ENCODE measurements at places on chromosomes 11 and 22.

GRCh38 chr11:74265256-74265655 is 46.2 kb downstream of the P4HA3 start:
- DNase-seq, result no peak

- no peak for DNase-seq
Measured at GRCh38 chr22:24450610-24451009, 23.2 kb downstream of the ADORA2A start.

- no peak for DNase-seq
Measured at GRCh38 chr11:108599978-108600377, 6.4 kb upstream of the EXPH5 start.

DNA sequence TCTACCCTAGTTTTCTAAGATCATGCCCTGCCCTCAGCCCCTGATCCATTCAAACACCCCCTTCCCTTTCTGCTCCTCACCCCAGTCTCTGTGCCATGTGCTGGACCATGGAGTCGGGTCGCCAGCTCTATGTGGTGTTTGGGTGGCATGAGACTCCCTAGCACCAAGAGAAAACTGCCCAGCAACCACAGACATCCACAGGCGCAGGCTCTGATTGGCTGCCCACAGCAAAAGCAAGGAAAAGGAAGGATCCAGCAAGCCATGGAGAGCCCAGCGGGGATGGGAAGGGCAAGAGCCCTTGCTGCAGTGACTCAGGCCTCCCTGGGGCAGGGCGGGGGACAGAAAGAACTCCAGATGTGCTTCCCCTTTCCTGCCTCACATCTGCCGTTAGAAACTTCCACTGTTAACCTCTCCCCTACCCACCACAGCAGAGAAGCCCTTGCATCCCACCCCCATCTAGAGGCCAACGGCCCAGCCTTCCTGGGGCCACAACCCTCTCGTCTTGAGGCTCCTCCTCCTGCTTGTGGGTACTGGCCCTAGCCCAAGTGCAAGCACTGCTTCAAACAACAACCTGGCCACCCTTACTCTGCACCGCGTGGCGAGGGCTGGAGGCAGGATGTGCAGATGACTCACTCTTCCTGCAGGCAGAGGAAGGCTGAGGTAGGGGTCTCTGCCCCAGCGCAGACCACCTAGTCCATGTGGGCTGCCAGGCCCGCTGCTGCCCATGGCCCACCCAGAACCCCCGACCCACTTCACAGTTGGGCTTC is 9.7 kb upstream of the AHNAK start:
- peak; percentile 48 for DNase-seq

- no peak for DNase-seq
Measured at GRCh38 chr22:49770547-49771265, 57.0 kb downstream of the BRD1 start.

- DNase-seq, result no peak
Measured at GRCh38 chr11:18722293-18722637, 3.7 kb downstream of the IGSF22 start.

DNA sequence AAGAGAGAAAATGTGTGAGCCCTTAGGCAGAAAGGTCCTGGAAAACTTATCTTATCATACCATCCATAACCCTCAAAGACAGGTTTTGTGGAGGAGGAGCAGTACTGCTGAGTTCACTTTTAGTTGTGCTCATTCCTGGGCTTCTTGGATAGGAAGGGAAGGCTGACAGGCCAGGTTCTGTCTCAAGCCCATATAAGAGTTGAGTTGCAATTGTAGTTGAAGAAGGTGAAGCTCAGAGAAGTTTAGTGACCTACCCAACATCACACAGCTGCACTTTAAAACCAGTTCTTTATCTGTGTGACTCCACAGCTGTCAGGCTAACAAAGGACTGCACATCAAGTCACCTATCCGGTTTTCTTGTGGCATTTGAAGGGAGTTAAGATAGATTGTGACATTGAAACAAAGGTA is 13.0 kb downstream of the TEAD1 start:
- no peak for DNase-seq

- no peak for DNase-seq
Measured at GRCh38 chr11:8227156-8228152, 36.2 kb downstream of the LMO1 start.

- DNase-seq, result no peak
Measured at GRCh38 chr22:27111796-27112672, 454.6 kb downstream of the MIAT start.

DNA sequence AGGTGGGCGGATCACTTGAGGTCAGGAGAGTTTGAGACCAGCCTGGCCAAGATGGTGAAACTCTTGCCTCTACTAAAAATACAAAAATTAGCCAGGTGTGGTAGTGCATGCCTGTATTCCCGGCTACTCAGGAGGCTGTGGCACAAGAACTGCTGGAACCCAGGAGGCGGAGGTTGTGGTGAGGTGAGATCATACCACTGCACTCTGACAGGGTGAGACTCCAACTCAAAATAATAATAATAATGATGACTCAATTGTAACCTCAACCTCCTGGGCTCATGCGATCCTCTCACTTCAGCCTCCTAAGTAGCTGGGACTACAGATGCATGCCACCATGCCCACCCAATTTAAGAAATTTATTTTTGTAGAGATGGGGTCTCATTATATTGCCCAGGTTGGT is 15.6 kb upstream of the CHRNA10 start:
- no peak for DNase-seq

GRCh38 chr22:32325811-32326237 is 31.8 kb upstream of the RFPL3 start:
- DNase-seq, result no peak

GRCh38 chr22:43624144-43624998 is 187.7 kb downstream of the EFCAB6 start:
- DNase-seq, result no peak

GRCh38 chr22:23408321-23408720 is 171.8 kb downstream of the IGLL1 start:
- no peak for DNase-seq

GRCh38 chr22:42717197-42717928 is 3.3 kb downstream of the A4GALT start:
- no peak for DNase-seq

- no peak for DNase-seq
Measured at GRCh38 chr11:62933285-62933684, 12.1 kb upstream of the CHRM1 start.

GRCh38 chr11:69642913-69643632 is 2.1 kb downstream of the CCND1 start:
- peak; percentile 71 for DNase-seq

DNA sequence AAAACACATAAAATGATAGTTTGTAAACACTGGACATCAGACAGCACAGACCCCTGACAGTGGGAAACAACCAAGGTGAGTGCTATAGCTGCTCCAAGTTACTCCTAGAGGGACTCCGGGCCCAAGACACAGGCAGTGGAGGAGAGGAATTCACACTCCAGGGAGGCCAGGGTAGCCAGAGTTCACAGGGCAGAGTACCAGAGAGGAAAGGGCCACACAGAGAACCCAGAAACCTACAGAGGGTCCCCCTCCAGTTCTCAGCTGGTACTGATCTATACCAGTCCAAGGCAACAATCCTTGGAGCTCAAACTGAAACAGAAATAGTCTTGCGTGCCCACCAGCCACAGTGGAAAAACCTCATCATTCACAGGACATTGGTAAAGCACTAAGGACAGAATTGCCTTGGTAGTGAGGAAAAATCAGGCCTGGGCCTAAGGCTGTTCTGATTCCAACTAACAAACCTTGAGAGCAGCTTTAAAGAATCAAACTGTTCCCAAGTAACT is 7.6 kb downstream of the VPS37C start:
- no peak for DNase-seq

- DNase-seq, result no peak
Measured at GRCh38 chr11:110470716-110471115, 41.0 kb downstream of the FDX1 start.

DNA sequence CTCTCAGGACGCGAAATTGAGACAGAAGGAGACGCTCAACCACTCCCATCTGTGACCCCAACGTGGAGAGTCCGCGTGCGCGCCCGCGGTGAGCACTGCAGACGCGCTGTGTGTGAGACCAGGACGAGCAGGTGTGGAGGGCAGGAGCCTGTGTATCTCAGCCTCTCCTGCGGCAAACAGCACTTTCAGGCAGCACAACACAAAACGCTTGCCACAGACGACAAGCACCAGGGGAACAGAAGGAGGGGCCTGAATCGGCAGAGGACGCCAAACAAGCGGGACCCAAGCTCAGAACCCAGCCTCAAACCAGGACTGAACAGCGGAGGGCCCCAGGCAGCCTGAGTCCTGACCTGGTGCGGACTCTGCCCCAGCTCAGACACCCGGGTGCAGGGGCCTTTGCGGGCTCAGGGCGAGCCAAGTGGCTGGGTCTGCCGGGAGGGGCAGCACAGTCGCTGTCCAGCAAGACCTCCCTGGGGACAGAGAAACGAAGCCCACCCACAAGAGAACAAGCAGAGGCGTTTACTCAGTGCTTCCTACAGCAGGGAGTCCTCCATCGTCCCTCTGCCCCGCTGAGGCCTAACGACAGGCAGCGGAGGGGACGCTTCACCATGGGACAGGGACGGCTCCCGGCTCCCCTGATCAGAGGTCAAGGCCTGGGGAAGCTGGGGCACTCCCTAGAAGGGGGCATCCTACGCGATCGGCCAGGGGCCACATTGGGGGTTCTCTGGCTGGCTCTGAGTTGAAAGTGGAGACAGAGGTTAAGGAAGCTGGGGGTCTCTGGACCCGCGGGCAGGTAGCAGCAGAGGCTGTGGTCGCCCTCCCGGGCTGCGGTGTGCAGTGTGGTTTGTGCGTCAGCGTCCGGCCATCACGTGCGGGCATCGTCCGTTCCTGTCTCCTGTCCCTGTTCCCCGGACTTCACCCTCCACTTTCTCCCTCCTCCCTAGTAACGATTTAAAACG is 560.8 kb downstream of the BRD1 start:
- no peak for DNase-seq

- no peak for DNase-seq
Measured at GRCh38 chr11:89267660-89268302, 90.1 kb downstream of the TYR start.

- DNase-seq, result no peak
Measured at GRCh38 chr11:19736831-19737230, 24.2 kb downstream of the NAV2 start.

DNA sequence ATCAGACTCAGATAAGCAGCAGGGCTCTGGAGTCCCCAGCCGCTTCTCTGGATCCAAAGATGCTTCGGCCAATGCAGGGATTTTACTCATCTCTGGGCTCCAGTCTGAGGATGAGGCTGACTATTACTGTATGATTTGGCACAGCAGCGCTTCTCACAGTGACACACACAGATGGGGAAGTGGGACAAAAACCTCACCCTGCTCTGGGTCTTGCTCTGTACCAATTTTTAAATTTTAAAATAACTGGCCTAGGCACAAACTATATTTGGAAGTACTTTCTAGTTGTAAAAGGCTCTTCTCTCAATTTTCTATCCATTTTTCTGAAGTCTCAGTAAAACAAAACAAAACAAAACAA is 131.7 kb downstream of the VPREB1 start:
- no peak for DNase-seq

- no peak for DNase-seq
Measured at GRCh38 chr11:45176996-45177395, 30.6 kb downstream of the PRDM11 start.

GRCh38 chr11:75524665-75525432 is 892 bp downstream of the GDPD5 start:
- DNase-seq, result no peak

- no peak for DNase-seq
Measured at GRCh38 chr11:105592035-105592434, 17.8 kb upstream of the GRIA4 start.

- DNase-seq, result no peak
Measured at GRCh38 chr22:49368976-49369725, 458.5 kb downstream of the BRD1 start.

DNA sequence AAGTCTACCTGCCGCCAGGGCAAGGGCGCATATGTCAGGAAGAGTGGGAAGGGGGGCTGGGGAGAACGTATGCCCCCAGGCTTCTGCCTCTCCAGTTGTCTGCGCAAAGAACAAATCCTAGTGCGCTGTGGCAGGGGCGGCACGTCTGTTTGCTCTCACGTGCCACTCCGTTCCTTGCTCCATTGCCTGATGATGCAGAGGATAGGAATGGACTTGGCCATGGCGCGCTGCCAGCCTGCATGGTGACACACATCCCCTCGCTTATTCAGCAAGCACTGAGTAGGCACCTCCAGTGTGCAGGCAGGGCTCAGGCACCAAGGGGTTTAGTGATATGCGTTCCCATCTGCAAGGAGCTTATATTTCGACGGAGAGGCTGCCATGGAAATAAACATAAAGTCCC is 45.4 kb upstream of the SLC22A12 start:
- no peak for DNase-seq

DNA sequence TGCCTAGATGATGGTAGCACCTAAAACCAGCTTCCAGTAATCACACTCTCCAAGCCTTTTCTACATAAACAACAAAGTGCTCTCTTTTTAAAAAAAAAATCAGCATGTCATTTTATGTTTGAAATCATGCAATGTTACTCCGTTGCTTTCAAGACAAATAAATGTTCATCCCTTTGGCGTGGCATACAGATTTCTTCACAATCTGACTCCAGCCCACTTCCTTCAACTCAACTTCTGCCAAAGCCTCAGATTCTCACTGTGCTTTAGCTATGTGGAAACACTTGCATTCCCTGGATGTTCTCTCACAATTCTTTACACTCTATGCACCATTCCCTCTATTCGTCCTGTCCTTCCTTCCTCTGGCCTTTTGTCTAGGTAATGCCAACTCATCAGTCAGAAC is 206.3 kb upstream of the BLID start:
- no peak for DNase-seq

GRCh38 chr11:73320763-73321603 is 12.9 kb downstream of the ARHGEF17 start:
- DNase-seq, result no peak

DNA sequence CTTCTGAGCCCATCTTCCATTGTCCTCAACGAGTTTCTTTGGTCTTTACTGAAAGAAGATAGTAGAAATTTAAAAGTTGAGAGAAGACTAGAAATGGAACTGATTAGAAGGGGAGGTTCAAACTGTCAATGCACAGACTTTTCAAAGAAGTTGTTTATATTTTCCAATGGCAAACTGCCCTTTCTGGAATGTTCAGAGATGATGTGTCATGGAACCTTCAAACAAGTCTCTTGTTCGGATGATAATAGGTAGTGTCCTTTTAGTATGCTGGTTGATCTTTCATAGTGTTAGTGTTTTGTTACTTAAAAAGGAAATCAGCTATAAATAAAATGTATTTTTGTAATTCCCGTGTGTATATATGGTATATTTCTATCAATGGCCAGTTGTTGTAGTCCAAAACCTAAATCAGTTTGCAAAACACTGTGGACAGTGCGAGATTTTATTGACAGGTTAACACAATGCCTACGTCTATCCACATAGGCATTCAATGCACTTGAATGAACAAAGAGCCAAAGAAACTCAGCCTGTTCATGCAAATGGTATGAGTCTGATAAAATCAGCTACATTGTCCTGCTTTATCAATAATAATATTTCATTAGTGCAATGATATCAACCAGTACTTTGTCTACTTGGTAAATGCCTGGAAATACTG is 30.9 kb downstream of the C11orf91 start:
- no peak for DNase-seq

GRCh38 chr11:79926707-79927106 is 485.9 kb upstream of the TENM4 start:
- DNase-seq, result no peak

- no peak for DNase-seq
Measured at GRCh38 chr22:17481424-17481823, 81.9 kb upstream of the SLC25A18 start.

GRCh38 chr11:26583550-26583949 is 11.5 kb upstream of the MUC15 start:
- no peak for DNase-seq

GRCh38 chr11:130634186-130634585 is 185.7 kb downstream of the ADAMTS15 start:
- DNase-seq, result no peak

GRCh38 chr11:14253840-14254239 is 105.1 kb downstream of the RRAS2 start:
- DNase-seq, result no peak

GRCh38 chr11:96681019-96681716 is 291.4 kb downstream of the JRKL start:
- no peak for DNase-seq
